ENCODE measurements at places on chromosomes 3 and 15.

DNA sequence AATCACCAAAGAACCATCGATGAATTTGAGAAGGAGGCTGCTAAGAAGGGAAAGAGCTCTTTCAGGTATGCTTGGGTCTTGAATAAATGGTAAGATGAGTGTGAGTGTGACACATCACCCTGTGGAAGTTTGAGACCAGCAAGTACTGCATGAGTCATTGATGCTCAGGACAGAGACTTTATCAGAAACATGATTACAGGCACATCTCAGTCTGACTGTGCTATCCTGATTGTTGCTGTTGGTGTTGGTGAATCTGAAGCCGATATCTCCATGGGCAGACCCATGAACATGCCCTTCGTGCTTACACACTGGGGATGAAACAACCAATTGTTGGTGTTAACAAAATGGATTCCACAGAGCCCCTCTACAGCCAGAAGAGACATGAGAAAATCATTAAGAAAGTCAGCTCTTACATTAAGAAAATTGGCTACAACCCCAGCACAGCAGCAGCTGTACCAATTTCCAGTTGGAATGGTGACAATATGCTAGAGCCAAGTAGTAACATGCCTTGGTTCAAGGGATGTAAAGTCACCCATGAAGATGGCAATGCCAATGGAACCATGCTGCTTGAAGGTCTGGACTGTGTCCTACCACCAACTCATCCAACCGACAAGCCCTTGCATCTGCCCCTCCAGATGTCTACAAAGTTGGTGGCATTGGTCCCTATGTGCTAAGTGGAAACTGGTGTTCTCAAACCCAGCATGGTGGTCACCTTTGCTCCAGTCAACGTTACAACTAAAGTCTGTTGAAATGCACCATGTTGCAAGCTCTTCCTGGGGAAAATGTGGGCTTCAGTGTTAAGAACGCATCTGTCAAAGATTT lies 20.5 kb downstream of the TM4SF4 start:
- no peak for DNase-seq

DNA sequence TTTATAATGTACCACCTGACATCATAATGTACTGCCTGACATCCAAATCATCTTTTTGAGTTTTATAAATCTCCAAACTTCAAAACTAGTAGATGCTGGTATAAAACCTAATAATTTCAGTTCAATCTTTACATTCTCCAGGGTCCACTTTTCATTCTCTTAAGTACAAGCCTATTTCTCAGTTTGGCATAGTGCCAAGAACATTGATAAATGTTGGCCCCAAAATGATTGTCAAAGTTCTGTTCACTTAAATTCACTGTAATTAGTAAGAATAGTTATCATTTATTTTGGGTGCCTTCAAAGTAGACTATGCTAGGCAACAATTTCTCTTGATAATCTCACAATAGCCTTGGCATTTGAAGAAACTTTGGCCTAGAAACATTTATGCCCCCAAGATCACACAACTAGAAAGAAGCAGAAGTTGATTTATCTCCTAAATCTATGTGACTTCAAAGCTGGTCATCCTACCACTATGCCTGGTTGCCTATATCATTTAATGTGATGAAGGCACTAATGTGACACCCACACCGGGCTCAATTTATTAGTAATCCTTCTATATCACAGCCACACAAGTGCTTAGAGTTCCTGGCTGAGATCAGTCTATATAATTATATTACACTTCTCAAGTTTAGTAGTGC lies 101.7 kb downstream of the ZNF609 start:
- no peak for DNase-seq

- DNase-seq, result peak; percentile 80
Measured at GRCh38 chr15:85582131-85583079, 202.0 kb downstream of the AKAP13 start.

DNA sequence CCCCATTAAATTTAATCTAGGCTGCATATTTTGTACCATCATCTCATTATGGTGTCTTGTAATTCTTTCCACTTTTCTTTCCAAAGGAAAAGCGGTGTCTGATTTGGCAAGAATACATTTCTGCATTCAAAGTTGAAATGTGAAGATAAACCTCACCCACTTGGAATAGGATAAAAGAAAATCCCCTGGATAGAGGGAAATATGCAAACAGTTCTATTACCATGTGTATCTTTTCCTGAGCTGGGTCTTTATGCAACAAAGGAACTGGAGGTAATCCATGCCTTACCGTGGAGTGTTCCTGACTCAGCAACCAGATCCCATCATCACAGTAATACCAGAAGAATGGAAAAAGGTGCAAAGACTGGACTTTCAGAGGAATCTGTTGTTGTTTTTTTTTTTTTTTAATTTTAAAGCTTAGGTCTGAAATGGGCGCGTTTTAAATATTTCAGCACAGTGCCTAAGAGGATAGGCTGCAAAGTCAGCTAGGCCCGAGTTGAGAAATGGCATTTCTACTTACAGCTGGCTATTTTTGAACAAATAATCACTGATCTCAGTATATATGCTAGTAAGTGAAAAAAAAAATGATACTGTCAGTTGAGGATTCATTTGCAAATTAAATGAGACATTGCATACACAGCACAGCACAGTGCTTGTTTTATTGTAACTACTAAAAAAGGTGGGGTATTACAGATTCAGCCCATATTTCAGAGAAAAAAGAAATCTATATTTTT lies 55.5 kb upstream of the ADAMTS9 start:
- no peak for DNase-seq

- DNase-seq, result no peak
Measured at GRCh38 chr15:101562428-101563059, 73.0 kb upstream of the PCSK6 start.

DNA sequence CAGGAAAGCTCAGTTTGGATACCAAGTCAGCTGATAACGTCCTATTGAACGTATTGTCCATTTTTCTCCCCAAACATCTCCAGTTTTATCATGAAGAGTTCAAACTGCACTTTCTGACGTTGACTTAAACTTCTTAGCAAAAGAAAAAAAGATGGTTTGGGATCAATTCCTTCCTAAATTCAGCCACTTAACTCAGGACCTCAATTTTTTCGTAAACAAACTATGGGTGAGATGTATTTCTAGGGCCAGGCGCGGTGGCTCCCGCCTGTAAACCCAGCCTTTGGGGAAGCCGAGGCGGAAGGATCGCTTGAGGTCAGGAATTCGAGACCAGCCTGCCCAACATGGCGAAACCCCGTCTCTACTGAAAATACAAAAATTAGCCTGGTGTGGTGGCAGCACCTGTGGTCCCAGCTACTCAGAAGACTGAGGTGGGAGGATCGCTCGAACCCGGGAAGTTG lies 464 bp upstream of the MRPS25 start:
- DNase-seq, result no peak
